ENCODE measurements at places on chromosomes 11 and 22. TPM values are rescaled to one million over a fixed set of nuclear protein-coding genes. Genes with fewer than 3 reads are reported as not detected.

- no peak for DNase-seq
Measured at GRCh38 chr11:116641561-116642045, 131.2 kb downstream of the BUD13 start.

- peak; percentile 1 for DNase-seq
Measured at GRCh38 chr11:8871171-8871775, 39.7 kb upstream of the AKIP1 start.

GRCh38 chr11:34501500-34501899 is 12.1 kb downstream of the ELF5 start:
- DNase-seq, result no peak

- no peak for DNase-seq
Measured at GRCh38 chr11:32706985-32707741, 87.3 kb downstream of the CCDC73 start.

DNA sequence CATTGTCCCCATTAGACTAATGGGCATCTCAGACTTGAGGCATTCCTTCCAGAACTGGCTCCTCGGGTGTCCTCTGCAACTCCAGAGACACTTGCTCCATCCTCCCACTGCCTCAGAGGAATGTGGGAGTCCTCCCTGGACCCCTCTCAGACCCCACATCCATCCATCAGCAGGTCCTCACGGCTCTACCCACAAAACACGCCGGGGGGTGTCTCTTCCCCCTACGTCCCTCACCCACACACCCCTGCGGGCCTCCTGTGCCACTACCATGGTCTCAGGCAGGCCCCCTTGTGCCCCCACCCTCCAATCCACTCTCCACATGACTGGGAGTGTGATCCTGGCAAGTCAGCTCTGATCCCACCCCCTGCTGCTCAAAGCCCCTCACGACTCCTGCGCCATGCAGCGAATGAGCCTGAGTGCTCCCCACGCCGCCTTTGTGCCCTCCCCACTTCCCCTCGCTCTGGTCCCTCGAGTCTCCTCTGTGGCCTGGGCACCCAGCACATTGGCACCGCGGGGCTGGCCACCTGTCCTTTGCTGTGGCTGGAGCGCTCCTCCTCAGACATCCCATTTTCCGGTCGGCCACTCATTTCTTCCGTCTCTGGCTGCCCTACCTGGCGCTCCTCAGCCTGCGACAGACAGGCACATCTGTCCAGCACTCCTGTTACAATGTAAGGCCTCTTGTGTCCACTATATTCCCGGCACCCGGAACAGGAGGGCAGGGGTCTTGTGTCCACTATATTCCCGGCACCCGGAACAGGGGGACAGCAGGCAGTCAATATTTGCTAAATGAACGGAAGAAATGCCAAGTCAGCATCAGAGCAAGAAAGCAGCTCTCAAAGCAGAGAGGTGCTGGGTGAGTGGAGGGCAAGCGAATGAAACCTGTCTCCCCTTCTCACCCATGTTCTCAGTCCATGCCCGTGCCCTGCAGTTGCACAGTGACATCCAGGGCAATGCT is 14.2 kb upstream of the MOB2 start:
- no peak for DNase-seq

GRCh38 chr11:110907629-110908028 is 195.4 kb upstream of the ARHGAP20 start:
- DNase-seq, result no peak

DNA sequence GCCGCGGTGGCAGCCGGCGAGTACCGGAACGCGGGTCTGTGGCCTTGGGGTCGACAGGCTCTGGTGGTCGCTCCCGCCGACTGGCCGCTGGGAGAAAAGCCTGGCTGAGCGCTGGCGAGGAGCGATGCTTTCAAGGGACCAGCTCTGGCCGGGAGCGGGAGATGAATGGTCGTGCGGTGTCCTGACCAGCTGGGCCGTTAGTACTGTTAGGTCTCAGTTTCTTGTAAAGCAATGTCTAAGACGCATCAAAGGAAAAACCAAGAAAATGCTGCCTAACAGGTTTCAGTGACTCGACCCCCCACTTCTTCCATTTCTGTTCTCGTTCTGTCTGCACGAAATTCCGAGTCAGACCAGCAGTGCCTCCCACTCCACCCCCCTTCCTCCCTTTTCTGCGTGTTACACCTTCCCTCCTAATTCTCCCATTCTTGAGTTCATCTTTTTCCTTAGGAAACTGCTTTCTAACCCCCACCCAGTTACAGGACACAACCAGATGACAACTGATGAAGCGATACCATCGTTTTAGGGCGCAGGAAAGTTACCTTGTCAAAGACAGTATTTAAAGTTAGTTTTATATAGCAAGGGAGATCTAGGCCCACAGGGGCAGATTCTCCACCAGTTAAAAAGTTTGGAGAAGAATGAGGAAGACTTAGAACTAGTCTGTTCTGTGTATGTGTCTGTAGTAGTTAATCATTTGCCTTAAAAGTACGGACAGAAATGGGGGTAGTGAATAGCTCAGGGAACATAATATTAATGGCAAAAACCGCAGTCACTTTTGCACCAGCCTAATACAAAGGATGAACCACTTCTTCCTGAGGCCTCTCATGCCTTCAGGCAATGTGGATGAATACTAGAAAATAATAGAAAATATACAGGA is 1.0 kb downstream of the CUL5 start:
- no peak for DNase-seq

DNA sequence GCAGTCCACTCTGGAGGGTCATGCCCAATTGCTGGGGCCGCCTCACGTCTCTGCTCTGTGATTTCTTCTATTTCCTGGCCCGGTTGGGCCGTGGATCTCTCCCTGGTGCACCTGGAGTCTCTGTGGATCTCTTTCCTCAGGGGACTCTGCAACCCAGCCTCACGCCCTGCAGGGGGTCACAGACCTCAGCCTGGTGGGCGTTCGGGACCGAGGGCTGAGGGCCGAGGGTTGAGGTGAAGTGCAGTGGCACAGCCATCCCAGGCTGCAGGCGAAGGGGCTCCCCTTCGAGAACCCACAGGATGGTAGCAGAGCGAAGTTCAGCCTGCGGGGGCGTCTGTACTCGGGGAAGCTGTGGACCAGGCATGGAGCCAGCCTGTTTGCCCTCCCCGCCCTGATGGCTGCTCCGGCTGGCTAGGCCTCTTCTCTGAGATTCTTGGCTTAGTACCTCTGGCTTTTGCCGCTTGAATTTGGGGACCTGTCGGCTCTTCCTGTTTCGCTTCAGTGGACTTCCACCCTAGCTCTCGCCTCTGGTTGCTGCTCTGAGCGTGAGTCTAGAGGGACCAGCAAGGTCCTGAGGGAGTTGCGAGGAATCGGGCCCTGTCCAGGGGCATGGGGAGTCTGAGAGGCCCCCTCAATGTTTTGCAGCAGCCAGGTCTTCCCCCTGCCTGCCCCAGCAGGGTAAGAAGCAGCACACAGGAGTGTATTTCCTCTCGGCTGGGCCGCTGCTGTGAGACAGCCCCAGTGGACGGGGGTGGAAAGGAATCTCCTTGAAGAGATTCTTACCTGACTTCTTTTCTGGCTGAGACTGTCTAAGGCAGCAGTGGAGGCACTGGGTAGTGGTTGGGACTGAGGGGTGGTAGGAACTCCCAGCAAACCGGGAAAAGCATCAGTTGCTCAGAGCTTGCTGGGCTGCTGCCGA is 140.8 kb downstream of the TBC1D22A start:
- DNase-seq, result no peak

DNA sequence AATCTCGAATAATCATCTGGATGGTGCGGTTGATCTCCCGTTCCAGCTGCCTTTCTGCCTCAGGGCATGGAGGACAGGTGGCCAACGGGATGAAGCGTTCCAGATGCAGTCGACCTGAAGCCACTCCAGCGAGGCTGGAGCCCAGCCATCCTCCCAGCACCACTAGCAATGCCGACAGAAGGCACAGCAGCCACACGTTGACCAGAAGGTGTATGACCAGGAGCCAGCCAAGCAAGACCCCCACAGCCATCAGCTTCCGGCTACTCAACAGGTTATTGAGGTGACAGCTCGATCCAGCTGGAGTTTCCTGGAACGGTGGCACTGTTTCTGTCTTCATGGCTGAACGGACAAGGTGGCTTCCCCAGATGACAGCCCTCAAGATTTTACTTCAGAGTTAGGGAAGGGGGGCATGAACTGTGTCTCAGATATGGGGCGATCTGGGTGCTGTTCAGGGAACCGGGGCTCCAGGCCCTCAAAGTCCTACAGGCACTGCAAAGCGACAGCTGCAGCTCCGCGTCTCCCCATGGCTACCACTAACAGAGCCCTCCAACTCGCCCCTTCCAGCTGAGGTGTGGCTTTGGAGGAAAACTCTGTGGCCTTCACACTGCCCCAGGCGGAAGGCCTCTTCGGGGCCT is 559 bp downstream of the SNX19 start:
- DNase-seq, result no peak

- no peak for DNase-seq
Measured at GRCh38 chr11:72975778-72976521, 161.7 kb downstream of the ATG16L2 start.

DNA sequence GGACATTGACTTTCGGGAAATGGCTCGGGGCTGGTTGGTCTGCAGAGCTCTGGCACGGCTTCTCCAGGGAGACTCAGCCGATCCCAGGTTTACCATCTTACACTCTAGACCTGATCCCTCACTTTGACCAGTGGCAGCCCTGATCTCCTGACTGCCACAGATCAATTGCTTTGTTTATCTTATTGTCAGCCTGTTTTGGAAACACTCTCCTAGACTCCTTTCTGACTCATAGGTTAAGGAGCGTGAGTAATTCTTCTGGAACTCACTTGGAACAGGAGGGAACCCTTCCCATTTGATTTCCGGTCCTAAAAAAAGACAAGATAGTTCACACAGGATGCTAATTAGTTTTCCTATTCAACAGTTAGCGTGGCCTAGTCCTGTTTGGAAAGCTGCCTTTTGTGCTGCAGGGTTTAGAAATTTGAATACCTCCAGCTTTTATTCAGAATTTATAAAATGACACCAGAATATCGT is 16.0 kb upstream of the BMAL1 start:
- no peak for DNase-seq

- DNase-seq, result no peak
Measured at GRCh38 chr11:134532921-134533421, 120.9 kb upstream of the B3GAT1 start.

DNA sequence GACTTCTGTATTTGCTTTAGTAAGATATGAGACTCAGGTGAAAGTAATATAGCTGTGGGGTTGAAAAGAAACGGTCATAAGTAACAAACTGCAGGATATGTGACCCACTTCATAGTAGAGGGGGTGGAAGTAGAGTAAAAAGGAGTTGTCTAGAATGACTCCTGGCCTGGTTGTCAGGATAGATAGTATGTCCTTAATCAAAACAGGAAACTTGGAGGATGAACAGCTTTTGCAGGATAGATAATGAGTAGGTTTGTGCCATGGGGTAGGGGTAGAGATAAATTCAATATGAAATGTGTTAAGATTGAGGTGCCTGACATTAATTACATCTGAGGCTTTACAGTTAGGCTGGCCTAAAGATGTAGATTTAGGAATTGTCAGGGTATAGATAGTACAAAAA is 47.0 kb upstream of the B3GNT6 start:
- DNase-seq, result no peak

- DNase-seq, result no peak
Measured at GRCh38 chr11:121561716-121562115, 108.9 kb upstream of the SORL1-AS1 start.

- no peak for DNase-seq
Measured at GRCh38 chr22:48891688-48892577, 935.7 kb downstream of the BRD1 start.

GRCh38 chr11:69877235-69877634 is 58.0 kb upstream of the FGF3 start:
- DNase-seq, result no peak

DNA sequence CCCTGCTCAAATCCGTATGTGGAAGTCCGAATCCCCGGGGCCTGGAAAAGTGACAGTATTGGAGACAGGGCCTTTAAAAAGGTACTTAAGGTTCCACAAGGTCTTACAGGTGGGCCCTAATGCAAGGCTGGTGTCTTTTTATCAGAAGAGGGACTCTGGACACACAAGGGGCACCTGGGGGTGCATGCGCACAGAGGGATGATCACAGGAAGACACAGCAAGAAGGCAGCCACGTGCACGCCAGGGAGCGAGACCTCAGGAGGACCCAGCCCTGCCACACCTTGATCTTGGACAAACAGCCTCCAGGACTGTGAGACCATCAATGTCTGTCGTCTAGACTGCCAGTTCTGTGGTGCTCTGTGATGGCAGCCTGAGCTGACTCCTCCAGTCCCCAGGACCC is 96.5 kb downstream of the SHANK2 start:
- DNase-seq, result no peak

- DNase-seq, result no peak
Measured at GRCh38 chr11:96160732-96161306, 182.2 kb downstream of the MAML2 start.

DNA sequence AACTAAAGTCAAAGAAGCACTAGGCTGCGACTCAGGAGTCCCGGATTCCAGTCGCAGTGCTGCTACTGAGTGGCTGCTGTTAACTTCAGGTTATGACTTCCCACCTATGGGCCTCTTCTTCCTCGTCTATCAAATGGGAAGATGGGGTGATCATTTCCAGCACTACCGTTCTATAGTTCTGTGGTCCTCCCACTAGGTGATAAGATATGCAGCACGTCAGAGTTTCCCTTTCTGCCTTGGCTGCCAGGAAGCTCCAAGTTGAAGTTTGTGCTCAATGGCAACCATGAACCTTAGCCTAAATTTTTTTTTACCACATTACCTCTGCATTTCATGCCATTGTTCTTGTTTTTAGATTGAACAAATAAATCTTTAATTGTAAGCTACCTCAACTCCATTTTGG is 38.7 kb downstream of the ALX4 start:
- DNase-seq, result no peak

DNA sequence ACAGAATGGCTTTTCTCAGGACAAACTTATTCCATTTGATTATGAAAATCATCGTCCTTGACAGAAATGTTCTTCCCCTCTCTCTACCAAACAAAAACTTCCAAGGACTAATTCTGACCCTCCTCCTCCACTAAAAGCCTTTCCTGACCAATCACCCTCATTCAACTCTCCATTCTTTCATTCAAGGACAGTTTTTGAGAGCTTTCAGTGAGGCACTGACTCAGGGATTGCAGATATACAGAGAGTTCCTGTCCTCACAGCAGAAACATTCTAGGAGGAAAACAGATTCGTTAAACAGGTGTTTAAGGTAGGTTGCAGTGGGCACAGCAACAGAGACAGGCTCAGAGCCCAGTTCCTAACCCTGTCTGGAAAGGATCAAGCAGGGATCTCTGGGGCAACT is 41.5 kb downstream of the OR4D9 start:
- DNase-seq, result no peak

Gene FADS2
- 5.3 TPM for total RNA-seq

Gene OR4D5
- total RNA-seq, result not detected

Gene SYT13
- total RNA-seq, result 0.15 TPM

Gene RAB3IL1
- 8.5 TPM for total RNA-seq

Gene SCGB2A2
- not detected for total RNA-seq

Gene SAA4
- not detected for total RNA-seq

Gene SF1
- total RNA-seq, result 207 TPM

Gene KCNJ5
- total RNA-seq, result 0.47 TPM

Gene TTC28
- 21.4 TPM for total RNA-seq

Gene ESAM
- total RNA-seq, result 23.1 TPM

Gene DDI1
- not detected for total RNA-seq
